ENCODE measurements at places on chromosomes 4 and X.
A peak's percentile ranks its signal among the peaks of the same experiment; 100 is the strongest.

- DNase-seq = no peak
Observed at GRCh38 chrX:32448945-32449344, 762.4 kb downstream of the DMD start.

GRCh38 chrX:151153086-151153485, 23.3 kb upstream of the GPR50 start:
- no peak for DNase-seq

DNA sequence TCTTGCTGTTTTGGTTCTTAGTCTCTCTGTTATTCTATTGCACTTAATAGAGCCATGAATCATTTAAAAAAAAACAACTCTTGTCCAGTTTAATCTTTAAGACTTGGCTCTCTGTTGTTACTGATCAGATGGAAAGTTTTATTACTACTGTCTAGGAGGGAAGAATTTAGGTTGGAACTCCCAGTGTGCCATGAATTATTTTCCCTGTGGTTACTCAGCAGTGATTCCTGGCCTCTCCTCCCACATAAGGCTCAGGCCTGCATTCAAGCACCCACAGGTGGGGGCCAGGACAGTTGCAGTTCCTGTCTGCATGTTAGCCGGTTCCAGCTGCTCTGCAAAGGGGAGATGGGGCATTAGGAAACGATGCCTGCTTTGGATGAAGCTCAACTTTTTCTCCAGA, 29.8 kb upstream of the ESX1 start:
- DNase-seq = no peak

GRCh38 chr4:26938516-26938915, 77.9 kb downstream of the STIM2 start:
- DNase-seq = no peak

GRCh38 chr4:6781561-6781960, 966 bp upstream of the KIAA0232 start:
- DNase-seq = no peak

GRCh38 chr4:112322866-112323265, 25.7 kb downstream of the ALPK1 start:
- no peak for DNase-seq

DNA sequence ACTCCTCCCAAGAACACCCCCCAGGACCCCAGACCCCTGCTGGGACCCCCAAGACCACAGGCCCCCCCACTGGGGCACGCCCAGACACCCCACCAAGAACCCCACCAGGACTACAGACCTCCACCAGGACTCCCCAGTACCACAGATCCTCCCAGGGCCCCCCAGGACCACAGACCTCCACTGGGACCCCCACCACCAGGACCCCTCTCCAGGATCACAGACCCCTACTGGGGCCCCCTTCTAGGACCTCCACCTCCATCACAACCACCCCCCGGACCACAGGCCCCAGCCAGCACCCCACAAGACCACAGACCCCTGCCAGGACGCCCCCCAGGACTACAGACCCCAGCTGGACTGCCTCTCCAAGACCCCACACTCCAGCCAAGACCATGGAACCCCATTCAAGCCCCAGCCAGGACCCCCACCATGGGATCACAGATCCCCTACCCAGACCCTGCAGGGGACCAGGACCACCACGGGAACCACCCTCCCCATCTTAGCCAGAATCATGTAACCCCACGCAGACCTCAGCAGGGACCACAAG, 855 bp upstream of the DHRSX start:
- DNase-seq = no peak

- peak; percentile 46 for DNase-seq
Observed at GRCh38 chr4:109434007-109434971, 674 bp downstream of the SEC24B start.

DNA sequence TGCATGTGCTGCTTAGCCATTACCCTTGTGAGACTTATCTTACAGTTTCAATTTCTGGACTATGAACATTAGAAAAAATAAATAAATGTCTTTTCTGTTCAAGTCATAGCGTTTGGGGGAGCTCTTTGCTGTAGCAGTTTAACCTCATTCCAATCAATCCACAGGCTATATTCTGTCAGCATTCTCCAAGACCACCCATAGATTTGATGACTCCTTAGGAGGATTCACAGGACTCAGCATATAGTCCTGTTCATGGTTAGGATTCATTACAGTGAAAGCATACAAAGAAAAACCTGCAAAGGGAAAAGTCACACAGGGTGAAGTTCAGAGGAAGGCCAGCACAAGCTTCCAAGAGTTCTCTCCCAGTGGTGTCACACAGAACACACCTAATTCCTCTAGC, 180.5 kb downstream of the ADAMTS3 start:
- no peak for DNase-seq

- no peak for DNase-seq
Observed at GRCh38 chr4:134278675-134279074, 77.1 kb upstream of the PABPC4L start.

DNA sequence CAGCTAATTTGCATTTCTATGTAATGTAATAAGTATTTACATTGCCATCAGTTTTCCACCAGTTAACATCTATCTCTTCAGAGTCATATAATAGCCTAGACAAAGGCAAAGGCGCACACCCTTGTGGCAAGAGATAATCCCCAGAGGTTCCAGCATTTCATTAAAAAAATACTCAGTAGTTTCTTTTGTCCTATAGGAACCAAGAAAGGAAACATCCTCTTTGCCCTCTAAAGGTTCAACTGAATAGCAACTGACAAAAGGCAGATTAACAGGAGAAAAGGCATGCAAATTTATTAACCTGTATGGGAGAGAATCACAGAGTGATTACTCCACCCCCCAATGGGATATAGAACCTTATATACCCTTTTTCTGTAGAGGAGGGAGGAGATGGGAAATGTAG, 48.4 kb downstream of the MAGEB17 start:
- DNase-seq = no peak

- DNase-seq = no peak
Observed at GRCh38 chr4:150411520-150411919, 170.4 kb upstream of the MAB21L2 start.

DNA sequence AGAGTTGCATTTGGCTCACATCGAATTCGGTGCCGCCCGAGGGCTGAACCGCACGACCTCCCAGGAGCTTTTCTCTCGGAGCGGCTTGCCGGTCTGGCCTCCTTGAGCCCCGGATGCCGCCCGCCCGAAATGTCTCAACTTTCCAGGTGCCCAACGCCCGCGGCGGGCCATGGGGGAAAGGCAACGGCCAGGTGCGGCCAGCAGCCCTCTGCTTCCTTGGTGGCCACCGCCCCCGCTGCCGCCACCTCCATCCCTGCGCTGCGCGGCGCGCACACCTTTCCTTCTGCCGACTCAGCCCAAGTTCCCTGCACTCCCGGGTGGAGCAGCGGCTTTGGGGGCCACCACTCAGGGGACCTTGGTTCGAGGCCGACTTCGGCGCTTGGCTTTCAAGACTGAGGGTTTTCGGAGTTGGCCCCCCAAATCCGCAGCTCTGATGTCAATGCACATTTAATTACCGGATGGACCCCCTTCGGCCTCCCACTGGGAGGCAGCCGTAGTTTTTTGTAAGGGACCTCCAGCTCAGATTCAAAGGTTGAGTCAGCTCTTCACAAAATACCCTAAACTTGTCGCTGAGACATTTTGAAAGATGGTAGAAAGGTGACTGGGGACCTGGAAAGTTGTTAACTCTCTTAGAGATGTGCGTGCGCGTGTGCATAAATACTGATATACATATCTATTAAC, 1.1 kb downstream of the AFF2 start:
- DNase-seq = no peak

DNA sequence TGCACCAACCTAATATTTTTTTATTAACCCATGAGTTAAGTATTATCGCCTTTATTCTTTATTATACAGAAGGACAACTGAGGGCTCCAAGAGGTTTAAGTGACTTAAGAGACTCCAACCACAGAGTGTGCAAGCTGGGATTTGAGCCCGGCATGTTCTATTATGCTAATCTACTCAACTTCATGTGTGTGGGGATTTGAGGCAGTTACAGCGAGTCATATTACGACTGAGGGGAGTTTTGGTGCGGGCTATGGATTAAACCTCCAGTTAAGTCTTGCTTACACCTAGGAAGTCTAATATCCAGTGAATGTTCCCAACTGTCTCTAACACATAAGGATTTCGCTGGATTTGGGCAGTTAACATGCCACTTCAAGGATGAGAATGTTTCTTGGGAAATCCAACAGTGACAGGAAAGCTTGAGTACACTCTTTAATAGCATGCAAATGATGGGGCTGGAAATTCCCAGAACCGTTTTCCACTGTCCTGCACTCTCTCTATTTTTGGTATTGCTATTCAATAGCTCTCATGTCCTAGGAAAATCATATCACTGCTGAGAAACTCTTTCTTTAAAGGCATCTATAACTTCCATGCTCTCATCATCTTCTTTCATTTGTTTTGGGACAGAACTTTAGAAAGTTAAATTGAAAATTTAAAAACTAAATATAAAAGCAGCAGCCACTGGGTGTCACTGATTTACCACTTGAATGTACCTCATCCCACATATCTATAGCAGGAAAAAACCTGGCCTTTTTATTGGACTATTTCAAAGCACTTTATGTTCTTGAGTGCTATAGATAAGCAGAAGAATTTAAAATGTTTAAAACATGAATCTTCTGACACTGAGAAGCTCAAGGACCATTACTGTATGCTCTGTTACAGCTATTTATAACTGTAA, 165.1 kb upstream of the TTC29 start:
- DNase-seq = peak; percentile 24

- DNase-seq = peak; percentile 34
Observed at GRCh38 chr4:40630335-40631021, 814 bp upstream of the RBM47 start.

DNA sequence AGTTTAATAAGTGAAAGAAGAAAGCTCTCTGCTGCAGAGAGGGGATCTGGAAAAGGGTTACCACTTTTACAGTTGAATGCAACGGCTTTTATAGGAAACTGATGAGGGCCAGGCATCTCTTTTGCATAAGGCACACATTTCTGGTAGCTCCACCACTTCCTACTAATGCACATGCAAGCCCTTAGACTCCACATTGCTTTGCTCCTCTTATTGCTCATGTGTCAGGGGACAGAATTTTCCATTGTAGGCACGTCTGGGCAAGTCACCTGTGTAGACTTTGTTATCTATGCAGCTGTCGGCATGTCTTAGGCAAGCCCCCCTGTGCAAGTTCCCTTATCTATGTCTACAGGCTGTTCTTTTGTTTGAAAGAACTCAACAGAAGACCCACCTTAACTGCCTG, 294.6 kb upstream of the STS start:
- no peak for DNase-seq

- DNase-seq = no peak
Observed at GRCh38 chr4:187604984-187605383, 390.6 kb upstream of the ZFP42 start.

- DNase-seq = peak; percentile 63
Observed at GRCh38 chr4:142405021-142405694, 440.9 kb downstream of the INPP4B start.

- DNase-seq = no peak
Observed at GRCh38 chr4:159410076-159410777, 307.3 kb downstream of the RAPGEF2 start.

- no peak for DNase-seq
Observed at GRCh38 chr4:97643179-97643578, 500.1 kb downstream of the STPG2 start.

DNA sequence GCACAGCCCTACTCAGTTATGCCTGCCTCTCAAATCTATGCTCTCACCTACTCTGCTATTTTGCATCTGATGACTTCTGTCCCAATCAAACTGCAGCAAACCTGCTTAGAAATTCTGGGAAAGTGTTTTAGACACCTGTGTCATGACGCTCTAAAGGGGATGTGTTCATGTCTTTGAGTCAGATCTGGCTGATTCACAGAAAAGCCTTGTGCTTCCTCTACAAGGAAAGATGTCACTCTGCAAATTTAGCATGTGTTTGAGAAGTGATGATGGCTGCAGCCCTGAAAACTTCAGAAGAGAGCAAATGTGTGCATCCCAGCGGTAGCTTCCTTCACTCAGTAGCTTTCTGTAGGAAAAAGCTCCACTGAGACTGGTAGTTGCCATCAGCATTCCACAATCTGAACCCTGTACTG, 235.4 kb downstream of the MGST2 start:
- DNase-seq = no peak

GRCh38 chr4:138389976-138390685, 148.0 kb upstream of the SLC7A11 start:
- DNase-seq = no peak

GRCh38 chr4:5809216-5809776, 83.6 kb downstream of the CRMP1 start:
- DNase-seq = no peak

- no peak for DNase-seq
Observed at GRCh38 chr4:8355306-8355705, 85.2 kb downstream of the ACOX3 start.

GRCh38 chr4:109418588-109418987, 15.0 kb upstream of the SEC24B start:
- no peak for DNase-seq

DNA sequence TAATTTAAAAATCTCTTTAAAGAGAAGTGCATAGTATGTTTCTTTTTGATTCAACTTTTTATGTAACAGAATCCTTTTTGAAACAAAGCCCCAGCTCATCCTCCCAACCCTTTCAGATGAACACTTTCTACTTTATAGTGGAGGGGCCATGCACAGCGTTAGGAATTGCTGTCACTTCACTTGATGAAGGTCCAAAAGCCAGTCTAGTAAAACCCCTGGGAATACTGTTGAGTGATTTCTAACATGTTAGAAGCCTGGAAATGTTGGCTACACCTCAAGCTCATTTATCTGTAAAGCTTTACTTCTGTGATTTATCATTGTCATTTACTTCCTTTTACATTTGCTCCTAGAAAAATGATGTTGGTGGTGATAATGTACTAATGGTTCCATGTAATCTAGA, 1608.9 kb upstream of the TENM3 start:
- DNase-seq = no peak

DNA sequence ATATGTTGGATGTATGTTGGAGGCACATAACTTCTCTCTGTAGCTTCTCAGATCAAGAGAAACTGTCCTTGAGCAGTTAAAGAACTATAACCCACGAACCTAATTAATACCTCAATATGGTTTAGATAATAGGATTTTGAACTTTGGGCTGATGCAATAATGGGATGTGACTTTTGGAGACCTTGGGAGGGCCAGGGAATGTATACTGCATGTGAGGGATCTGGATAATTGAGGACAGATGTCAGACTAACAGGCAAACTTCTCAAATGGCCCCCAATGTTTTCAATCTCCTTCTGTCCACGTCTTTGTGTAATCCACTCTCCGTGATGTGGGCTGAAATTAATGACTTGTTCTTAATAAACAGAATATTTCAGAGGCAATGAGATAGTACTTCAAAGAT, 202.2 kb upstream of the FAT4 start:
- no peak for DNase-seq
